ENCODE measurements at places on chromosomes 6 and 20. TPM values are rescaled to one million over a fixed set of nuclear protein-coding genes. Genes with fewer than 3 reads are reported as not detected.

Gene OPRL1
- 1.1 TPM for total RNA-seq

Gene EYA4
- 14.5 TPM for total RNA-seq

Gene FAM83D
- total RNA-seq, result 48.3 TPM

Gene DEFB113
- total RNA-seq, result not detected

Gene HLA-DMB
- total RNA-seq, result not detected

Gene ADA
- 11.1 TPM for total RNA-seq

Gene TFAP2D
- total RNA-seq, result not detected

Gene ZBTB22
- 19.5 TPM for total RNA-seq

Gene SCUBE3
- 58.5 TPM for total RNA-seq

Gene C6orf163
- 2.1 TPM for total RNA-seq

Gene ALDH5A1
- 1.3 TPM for total RNA-seq

Gene MPIG6B
- not detected for total RNA-seq

Gene LTA
- not detected for total RNA-seq

Gene RIPPLY2
- total RNA-seq, result 0.87 TPM

Gene STMND1
- total RNA-seq, result not detected

Gene IPCEF1
- under 0.01 TPM for total RNA-seq

Gene TRIM31
- total RNA-seq, result not detected

Gene C6orf132
- 1.5 TPM for total RNA-seq

Gene FAXC
- total RNA-seq, result 1.2 TPM

Gene NDRG3
- 19.5 TPM for total RNA-seq

Gene FERMT1
- total RNA-seq, result 5.2 TPM

Gene FOXC1
- 1.5 TPM for total RNA-seq

Gene SEMG1
- not detected for total RNA-seq

Gene MARCKS
- 130 TPM for total RNA-seq

Gene DNAAF9
- 11.4 TPM for total RNA-seq

Gene LY6G6F
- not detected for total RNA-seq

Gene EBF4
- 1.2 TPM for total RNA-seq

Gene TREM2
- not detected for total RNA-seq

Gene GJA1
- total RNA-seq, result 355 TPM

Gene TMEM170B
- 4.4 TPM for total RNA-seq

Gene ME1
- 25.8 TPM for total RNA-seq

Gene HAO1
- total RNA-seq, result not detected

Gene OPRM1
- total RNA-seq, result not detected

Gene DLL1
- total RNA-seq, result 1.3 TPM

Gene FRK
- 0.33 TPM for total RNA-seq

Gene MUCL3
- not detected for total RNA-seq

Gene SALL4
- 0.25 TPM for total RNA-seq

Gene ZNF391
- 1.7 TPM for total RNA-seq

Gene SNHG17
- total RNA-seq, result 11.5 TPM

Gene C6orf52
- 1.5 TPM for total RNA-seq

Gene GMDS
- 11.8 TPM for total RNA-seq

Gene PROKR2
- not detected for total RNA-seq

Gene FABP7
- total RNA-seq, result not detected

Gene SAMD10
- 0.87 TPM for total RNA-seq

Gene JAG1
- total RNA-seq, result 12.9 TPM

Gene SLC16A10
- 0.33 TPM for total RNA-seq

Gene PCIF1
- total RNA-seq, result 12.9 TPM

Gene PSORS1C2
- not detected for total RNA-seq

Gene NKAIN4
- not detected for total RNA-seq

Gene WFDC2
- total RNA-seq, result not detected

Gene MUC21
- not detected for total RNA-seq

Gene ABHD16B
- not detected for total RNA-seq

Gene LAMA5
- 68.2 TPM for total RNA-seq

Gene PI3
- total RNA-seq, result not detected

Gene LY6G6C
- total RNA-seq, result not detected

Gene SLC26A8
- total RNA-seq, result not detected
